ENCODE measurements at places on chromosomes 4 and X.

DNA sequence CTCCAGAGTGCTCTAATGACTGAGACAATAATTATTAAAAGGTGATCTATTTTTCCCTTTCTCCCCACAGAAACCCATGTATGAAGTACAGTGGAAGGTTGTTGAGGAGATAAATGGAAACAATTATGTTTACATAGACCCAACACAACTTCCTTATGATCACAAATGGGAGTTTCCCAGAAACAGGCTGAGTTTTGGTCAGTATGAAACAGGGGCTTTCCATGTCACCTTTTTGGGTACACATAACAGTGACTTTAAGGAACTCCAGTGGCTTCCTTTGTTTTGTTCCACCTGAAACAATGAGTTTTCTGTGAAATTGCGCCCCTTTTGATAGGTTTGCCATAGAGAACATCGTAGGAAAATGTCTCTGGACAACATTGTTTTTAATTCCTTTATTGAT is 69.6 kb downstream of the KIT start:
- DNase-seq, result no peak

DNA sequence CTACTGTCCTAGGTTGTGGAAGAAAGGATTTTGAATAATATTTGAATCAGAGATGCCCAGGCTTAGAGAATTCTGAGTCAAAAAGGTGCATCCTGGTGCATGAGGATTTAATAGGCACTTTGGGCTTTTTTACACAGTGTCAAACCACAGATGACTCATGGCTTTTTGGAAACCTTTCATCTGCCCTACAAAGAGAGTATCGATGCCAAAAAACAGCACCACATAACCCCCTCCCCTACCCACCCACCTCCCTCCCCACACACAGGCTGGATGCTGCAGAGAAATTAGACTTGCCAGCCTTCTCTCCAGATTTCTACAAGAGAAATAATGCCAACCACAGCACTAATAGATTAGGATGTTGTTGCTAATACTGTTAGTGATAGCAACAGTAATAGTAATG is 779.3 kb downstream of the NLGN4X start:
- no peak for DNase-seq

DNA sequence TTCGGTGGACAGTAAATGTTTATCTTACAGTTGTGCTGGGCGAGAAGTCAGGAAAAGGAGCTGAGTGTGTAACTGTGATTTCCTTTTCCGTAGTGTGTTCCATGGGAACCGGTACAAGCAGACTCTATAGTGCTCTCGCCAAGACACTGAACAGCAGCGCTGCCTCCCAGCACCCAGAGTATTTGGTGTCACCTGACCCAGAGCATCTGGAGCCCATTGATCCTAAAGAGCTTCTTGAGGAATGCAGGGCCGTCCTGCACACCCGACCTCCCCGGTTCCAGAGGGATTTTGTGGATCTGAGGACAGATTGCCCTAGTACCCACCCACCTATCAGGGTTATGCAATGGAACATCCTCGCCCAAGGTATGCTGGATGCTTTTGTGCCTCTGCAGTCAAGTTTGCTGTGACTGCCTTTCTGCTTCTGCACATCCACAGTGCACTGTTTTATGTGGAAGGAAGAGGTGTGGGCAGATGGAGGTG is 27.4 kb downstream of the NOCT start:
- DNase-seq, result no peak

DNA sequence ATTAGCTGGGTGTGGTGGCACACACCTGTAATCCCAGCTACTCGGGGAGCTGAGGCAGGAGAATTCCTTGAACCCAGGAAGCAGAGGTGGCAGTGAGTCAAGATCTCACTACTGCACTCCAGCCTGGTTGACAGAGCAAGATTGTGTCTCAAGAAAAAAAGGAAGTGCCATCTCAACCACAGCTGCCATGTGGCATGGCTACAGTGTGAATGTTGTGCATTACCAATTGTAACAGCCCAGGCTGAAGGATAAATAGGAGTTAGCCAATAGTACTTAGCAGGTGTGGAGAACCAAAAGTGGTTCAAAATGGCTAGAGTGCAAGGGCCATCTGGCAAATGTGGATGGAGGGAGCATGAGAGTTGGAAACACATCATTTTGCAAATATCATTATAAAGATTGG is 28.9 kb downstream of the SLC25A5 start:
- DNase-seq, result no peak

- DNase-seq, result no peak
Measured at GRCh38 chr4:1635464-1635863, 48.6 kb downstream of the FAM53A start.

- no peak for DNase-seq
Measured at GRCh38 chrX:11431786-11432185, 138.6 kb downstream of the AMELX start.

GRCh38 chrX:38804432-38804681 is 3.1 kb downstream of the MID1IP1 start:
- no peak for DNase-seq

- DNase-seq, result no peak
Measured at GRCh38 chrX:87299563-87300160, 217.9 kb upstream of the KLHL4 start.

GRCh38 chr4:55018521-55018920 is 106.9 kb downstream of the KDR start:
- DNase-seq, result no peak

DNA sequence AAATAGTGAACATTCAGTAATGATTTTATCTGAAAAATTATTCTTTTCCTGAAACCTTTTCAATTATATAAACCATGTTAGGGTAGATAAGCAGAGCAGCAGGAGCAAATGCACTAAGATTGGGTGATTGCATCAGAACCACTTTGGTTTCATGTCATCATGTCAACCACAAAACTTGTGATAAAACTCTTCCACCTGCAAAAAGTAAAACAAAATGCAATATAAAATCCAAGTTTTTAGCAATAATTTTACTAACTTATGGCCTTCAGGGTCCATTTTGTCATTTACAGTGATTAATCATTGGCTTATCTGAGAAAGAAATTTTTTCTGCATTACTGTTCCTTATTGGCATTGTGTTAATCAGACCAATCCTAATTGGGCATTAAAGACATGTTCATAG is 42.4 kb downstream of the NHS start:
- DNase-seq, result no peak
